ENCODE measurements at places on chromosomes 12 and 14.
A peak's percentile ranks its signal among the peaks of the same experiment; 100 is the strongest.

- no peak for DNase-seq
These were observed 65.6 kb downstream of the AMN start for GRCh38 chr14:102988054-102988453.

DNA sequence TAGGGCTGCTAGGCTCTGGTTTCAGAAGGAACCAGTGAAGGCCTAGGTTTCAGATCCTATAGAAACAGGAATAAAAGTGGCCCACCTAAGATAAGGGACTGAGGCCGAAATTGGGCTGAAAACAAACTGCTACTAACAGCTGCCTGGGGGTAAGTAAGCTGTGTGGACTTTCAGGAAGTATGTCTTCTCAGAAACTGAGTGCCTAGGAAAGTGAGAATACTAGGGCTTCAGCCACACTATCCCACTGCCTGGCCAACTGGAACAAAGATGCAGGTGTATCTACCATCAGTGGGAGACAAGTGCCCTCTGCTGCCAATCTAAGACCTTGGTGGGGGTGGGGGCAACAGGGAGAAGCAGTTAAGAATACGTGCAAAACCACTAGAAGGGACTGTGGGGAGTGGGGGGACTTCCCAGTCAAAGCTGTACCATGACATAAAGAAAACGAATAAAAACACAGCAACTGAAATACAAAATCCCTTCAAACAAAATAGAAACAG lies 82.5 kb downstream of the MED13L start:
- no peak for DNase-seq

DNA sequence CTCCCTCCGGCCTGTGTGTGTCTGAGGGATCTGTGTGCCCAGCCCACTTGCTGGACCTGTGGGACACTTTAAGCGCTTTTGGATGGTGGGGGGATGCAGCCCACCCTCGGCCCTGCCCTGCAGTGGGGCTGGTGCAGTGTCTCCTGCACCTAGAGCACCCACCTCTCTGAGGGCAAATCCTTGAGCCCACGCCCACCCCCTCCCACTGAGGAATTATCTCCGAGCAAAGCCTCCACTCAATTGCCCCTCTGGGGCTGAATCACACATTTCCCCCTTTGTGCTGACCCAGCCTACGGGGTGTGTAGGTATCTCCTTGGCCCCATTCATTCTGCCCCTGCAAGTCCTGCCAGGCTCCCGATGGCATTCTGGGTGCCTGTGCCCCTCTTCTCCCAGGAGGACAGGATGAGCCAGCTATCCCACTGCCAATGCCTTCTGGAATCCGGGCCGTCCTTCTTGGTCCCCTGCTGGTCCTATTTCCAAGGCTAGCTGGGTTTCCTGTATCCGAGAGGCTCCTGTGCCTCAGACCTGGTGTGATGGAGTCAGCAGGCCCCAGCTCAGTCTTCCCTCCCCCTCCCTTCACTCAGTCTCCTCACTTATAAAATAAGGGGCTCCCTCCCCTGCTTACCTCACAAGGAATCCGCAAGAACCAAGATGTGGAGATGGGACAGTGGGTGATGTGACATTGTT lies 48.9 kb downstream of the ERH start:
- no peak for DNase-seq

DNA sequence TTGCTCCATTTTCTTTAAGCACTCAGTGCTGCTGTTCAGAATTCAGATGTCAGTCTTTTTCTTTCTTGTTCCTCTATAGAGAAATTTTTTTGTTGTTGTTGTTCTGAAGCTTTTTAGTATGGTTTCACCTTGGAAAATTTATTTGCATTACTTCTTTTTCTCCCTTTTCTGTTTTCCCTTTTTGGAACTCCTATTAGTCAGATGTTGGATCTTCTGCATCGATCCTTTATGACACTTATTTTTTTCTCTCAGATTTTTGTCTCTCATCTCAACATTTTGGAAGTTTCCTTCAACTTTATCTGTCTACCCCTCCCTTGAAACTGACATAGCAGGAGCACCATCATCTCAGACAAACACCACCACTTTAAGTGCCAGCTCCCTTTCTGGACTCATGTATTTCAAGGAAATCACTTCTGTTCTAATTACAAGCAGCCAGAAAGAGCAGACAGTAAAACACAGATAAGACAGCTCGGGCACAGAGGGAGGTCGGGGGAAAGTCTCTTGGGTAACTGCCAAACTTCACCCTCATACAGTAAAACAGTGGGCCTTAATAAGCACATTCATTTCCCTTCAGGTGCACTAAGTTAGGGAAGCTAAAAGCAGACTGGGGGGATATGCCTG lies 222.7 kb upstream of the PLXNC1 start:
- DNase-seq = no peak

DNA sequence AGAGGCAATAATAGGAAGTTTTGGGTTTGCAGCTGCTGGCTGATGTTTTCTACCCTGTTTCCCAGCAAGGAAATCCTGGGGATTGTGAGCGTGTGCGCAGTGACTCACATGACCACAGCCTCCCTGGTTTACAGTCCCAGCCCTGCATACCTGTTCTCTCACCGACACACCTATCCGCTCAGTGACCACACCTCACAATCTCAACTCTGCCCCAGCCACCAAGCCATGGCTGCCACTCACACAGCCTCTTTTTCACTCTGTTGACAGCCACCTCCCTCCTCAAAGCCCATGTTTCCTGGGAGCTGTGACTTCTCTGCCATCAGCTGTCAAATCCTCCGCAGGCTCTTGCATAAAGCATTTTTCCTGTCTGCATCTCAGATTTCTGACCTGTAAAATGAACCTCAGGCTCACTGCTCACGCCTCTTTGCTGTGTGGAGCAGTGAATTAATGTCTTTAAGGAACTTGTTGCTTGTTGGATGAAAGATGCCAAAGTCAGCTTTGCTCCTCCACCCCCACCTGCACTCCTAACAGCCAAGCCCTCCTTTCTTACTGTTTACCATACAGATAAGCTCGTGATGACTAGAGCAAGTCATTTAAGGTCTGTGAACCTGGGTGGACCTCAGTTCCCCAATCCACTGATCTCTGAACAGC lies 43.5 kb downstream of the B4GALNT3 start:
- no peak for DNase-seq

GRCh38 chr12:6233121-6233971 lies 33.1 kb downstream of the CD9 start:
- no peak for DNase-seq

GRCh38 chr12:41162461-41162860 lies 25.7 kb upstream of the PDZRN4 start:
- DNase-seq = no peak

DNA sequence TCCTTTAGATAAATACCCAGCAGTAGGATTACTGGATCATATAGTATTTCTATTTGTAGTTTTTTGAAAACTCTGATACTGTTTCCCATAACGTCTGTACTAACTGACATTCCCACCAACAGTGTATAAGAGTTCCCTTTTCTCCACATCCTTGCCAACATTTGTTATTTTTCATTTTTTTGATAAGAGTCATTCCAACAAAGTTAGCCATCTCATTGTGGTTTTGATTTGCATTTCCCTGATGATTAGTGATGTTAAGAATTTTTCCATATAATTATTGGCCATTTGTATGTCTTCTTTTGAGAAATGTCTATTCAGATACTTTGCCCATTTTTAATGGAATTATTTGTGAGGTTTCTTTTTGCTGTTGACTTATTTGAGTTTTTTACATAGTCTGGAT lies 486.0 kb downstream of the FLRT2 start:
- no peak for DNase-seq

GRCh38 chr12:81705586-81705985 lies 53.6 kb downstream of the PPFIA2 start:
- no peak for DNase-seq

- no peak for DNase-seq
These were observed 3.6 kb upstream of the VRK1 start for GRCh38 chr14:96793547-96793946.

GRCh38 chr14:80988735-80989429 lies 33.5 kb downstream of the TSHR start:
- no peak for DNase-seq

DNA sequence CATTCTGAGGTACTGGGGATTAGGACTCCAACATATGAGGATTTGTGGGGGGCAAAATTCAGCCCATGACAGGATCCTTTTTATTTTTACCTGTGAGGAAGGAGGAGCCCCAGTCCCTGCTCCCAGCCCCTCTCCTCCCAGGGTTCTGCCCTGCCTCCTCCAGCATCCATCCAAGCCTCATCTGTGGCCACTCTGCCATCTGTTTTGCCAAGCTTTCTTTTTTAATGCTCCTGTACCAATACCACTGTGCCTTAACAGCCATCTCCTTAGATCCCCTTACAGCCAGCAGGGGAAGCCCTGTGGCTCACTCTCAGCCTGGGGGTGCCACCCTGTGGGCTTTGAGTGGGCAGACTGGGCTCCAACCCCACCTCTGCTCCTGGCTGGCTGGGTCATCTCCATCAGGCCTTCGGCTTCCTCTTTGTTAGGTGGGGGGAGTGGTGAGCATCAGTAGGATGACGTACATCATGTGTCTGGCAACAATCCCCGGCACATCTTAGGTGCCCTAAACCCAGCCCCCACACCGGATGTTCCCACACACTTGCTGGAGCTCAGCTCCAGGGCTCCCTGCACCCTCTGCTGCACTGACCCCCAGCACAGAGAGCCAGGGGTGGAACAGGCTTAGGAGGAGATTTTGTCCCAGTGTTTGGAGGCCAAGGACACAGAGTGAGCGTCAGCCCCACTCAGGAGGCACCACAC lies 40.2 kb downstream of the CYP46A1 start:
- DNase-seq = no peak

- DNase-seq = no peak
These were observed 59.8 kb upstream of the STON2 start for GRCh38 chr14:81459912-81460311.

GRCh38 chr12:52627395-52628110 lies 9.2 kb upstream of the KRT73 start:
- no peak for DNase-seq

GRCh38 chr12:22860926-22861325 lies 236.0 kb downstream of the ETNK1 start:
- no peak for DNase-seq

GRCh38 chr12:48903363-48903981 lies 21.8 kb downstream of the FKBP11 start:
- DNase-seq = no peak

GRCh38 chr14:68468437-68469207 lies 324.2 kb downstream of the ZFP36L1 start:
- DNase-seq = no peak

GRCh38 chr12:71250166-71250565 lies 92.4 kb upstream of the TSPAN8 start:
- no peak for DNase-seq

GRCh38 chr12:14442221-14442881 lies 76.9 kb downstream of the ATF7IP start:
- DNase-seq = no peak

- no peak for DNase-seq
These were observed 106.8 kb downstream of the PELI2 start for GRCh38 chr14:56224691-56225681.

GRCh38 chr12:6899837-6900519 lies 4.6 kb upstream of the LRRC23 start:
- peak; percentile 32 for DNase-seq

- DNase-seq = no peak
These were observed 253.3 kb downstream of the ATXN7L3B start for GRCh38 chr12:74790931-74791330.

- no peak for DNase-seq
These were observed 42.9 kb upstream of the AP4S1 start for GRCh38 chr14:30982533-30982932.

DNA sequence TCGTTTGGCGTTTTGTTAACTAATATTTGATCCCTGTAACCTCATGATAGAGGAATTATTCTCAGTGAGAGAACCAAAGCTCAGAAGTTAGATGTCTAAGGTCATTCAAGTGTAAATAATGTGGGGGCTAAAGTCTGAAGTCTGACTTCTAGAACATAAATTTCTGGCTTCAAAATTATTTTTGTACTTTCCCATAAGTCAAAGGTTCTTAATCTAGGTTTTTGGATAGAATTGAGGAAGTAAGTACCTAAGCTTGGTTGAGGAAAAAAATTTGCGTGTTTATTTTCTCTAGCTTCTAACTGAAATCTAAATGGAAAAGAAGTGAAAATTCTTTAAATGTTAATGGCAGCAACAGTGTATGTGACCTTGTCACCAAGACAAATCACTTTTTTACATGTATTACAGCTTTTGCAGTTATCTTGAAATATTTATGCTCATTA lies 2.3 kb downstream of the LARP4 start:
- no peak for DNase-seq

DNA sequence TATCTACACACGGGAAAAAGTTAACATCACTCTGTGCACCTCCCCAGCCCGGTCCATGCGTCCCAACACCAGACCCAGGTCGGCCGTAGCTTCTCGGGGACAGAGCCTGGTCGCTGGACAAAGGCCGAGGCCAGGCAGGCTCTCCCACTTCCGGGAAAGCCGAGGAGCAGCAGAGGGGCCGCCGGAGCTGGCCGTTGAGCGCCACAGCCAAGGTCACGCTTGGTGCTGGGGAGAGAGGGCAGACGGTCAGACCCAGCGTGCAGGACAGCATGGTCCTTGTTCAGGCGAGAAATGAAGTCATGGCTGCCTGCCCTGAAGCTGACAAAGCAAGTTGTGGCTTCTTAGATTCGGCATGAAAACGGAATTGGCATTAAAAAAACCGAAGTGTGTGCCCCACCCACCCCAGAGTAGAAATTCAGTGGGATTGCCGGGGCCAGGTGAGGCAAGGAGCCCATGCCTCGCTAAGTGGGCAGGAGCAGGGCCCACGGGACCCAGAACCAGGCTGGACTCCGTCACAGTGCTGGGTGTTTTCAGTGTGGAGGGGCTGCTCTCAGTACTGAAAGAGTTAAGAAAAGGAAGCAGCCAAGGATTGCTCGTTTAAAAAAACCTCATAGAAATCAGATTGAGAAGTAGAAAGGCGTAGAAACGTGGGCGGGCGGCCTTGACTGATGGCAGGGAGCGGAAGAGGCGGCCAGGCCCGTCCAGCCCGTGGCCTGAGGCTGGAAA lies 4.3 kb downstream of the ARL6IP4 start:
- DNase-seq = no peak

DNA sequence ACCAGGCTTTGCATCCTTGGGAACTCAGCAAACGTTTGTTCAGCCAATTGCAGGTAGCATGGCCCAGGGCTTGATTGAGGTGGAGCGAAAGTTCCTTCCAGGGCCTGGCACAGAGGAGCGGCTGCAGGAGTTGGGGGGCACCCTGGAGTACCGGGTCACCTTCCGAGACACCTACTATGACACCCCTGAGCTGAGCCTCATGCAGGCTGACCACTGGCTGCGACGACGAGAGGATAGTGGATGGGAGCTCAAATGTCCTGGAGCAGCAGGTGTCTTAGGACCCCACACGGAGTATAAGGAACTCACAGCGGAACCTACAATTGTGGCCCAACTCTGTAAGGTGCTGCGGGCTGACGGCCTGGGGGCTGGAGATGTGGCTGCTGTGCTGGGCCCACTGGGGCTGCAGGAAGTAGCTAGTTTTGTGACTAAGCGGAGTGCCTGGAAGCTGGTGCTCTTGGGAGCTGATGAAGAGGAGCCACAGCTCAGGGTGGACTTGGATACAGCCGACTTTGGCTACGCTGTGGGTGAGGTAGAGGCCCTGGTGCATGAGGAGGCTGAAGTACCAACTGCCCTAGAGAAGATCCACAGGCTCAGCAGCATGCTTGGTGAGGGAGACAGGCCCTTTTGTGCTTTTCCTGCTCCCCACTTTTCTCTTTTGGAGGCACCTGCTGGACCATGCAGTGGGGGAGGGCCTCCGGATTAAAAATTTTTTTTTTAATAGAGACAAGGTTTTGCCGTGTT lies 799 bp downstream of the THTPA start:
- no peak for DNase-seq

All from forelimb muscle (tissue), 1 donor.